HuH-7 (cell line): ENCODE measurements at places on chromosomes 3 and 15.

DNA sequence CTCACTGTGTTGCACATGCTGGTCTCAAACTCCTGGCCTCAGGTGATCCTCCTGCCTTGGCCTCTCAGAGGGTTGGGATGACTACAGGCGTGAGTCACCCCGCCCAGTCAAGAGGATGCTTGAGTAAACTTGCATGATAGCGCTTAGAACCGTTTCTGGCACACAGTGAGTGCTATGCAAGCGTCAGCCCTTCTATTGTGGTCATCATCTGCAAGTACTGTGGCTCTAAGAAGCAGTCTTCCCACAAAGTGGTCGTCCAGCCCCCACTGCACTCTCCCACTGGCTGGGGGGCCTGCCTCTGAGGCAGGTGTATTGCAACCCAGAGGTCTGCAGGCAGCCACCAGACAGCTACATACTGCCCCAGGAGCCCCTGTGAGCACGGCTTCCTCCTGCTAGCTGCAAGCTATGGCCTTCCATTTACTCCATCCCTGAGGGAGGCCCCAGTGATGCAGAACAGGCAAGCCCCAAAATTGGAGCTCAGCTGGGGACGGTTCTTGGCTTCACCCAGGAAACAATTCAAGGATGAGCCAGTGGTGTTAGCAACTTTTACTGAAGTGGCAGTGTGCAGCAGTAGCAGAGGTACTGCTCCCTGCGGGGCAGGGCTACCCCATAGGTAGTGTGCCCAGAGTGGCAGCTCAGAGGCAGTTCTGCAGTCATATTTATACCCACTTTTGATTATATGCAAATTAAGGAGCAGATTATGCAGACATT is 95.4 kb downstream of the LSM3 start:
- DNase-seq, result no peak

- no peak for DNase-seq
Measured at GRCh38 chr15:88615303-88616107, 5.6 kb upstream of the AEN start.

GRCh38 chr15:35757765-35758164 is 211.8 kb upstream of the DPH6 start:
- no peak for DNase-seq

- DNase-seq, result peak; percentile 26
Measured at GRCh38 chr3:66138336-66139313, 82.2 kb upstream of the SLC25A26 start.

DNA sequence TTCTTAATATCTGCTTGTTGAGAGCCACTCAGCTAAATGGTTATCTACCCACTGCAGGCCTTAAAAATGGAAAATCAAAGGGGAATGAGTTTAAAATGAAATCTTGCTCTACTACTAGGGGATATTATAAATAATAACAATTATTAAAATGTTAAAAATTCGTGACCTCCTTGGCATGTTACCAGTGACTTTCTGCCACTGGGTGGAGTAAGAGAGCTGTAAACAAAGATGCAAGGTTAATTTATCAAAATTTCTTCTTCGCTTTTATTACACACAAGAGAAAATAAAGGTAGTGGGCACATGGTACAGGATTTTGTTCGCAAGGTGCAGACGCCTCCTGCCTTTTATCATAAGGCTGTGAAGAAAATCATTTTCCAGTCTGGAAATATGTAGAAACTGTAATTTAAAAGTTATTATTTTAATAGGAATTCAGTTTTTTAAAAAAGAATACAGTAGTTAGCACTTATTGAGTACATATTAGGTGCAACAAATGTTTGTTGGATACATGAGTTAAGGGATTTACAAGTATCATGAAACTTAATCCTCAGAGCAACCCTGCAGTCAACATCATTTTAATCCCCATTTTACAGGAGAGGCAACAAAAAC is 272.6 kb downstream of the SUCLG2 start:
- no peak for DNase-seq
